ENCODE measurements at places on chromosomes 1 and 21.

DNA sequence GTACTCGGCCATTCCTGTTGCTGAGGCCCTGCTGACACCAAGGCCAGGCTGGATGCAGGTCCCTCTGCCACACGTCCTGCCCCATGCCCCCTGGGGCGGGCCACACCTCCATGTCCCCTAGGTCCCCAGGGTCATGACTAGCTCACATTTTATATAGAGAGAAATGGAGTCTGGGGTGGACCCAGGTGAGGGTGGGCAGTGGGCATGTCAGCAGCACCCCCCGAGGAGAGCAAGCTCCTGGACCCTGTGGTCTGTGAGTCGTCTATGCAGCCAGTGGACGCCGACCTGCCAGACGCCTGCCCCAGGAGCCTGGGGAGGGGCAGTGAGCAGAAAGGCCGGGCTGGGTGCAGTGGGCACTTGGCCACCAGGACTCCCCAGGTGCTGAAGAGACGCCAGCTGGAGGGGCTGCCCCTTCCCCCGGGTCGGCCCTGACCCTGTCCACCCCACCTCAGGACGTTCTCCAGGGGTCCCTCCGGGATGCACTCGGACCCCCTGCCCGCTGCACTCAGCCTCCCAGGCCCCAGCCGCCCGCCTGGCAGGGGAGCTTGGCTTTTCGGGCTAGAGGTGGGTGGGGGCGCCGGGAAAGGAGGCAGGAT is 15.9 kb downstream of the SAMD11 start:
- DNase-seq = no peak

GRCh38 chr21:19228226-19228625 is 824.6 kb upstream of the TMPRSS15 start:
- no peak for DNase-seq

- no peak for DNase-seq
Observed at GRCh38 chr1:1594602-1595260, 5.2 kb downstream of the FNDC10 start.

DNA sequence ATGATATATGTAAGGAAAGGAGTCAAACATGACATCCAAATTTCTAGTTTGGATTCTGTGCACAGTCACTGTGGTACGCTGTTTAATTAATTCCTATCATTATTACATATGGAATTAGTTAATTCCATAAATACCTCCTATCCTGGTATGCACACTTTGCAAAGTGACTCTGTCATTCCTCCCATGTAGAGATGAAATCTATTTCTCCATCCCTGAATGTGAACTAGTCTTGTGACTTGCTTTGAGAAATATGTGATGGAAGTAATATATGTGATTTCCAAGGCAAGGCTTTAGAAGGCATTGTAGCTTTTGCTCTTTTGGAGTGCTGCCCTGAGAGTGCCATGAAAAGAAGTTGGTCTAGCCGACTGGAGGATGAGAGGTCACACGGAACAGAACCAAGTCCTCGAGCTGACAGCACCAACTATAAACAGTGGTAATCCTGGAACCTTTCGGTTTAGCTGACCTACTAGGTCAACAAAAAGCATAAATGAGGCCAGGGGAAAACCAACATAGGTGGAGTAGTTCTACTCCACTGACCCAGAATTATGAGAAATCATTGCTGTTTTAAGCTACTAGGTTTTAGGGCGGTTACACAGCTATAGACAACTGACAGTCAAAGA is 1.5 kb downstream of the SELENOF start:
- peak; percentile 15 for DNase-seq

- DNase-seq = no peak
Observed at GRCh38 chr1:178412400-178412770, 84.4 kb downstream of the CLEC20A start.
